ENCODE measurements at places on chromosomes 16 and 17.

DNA sequence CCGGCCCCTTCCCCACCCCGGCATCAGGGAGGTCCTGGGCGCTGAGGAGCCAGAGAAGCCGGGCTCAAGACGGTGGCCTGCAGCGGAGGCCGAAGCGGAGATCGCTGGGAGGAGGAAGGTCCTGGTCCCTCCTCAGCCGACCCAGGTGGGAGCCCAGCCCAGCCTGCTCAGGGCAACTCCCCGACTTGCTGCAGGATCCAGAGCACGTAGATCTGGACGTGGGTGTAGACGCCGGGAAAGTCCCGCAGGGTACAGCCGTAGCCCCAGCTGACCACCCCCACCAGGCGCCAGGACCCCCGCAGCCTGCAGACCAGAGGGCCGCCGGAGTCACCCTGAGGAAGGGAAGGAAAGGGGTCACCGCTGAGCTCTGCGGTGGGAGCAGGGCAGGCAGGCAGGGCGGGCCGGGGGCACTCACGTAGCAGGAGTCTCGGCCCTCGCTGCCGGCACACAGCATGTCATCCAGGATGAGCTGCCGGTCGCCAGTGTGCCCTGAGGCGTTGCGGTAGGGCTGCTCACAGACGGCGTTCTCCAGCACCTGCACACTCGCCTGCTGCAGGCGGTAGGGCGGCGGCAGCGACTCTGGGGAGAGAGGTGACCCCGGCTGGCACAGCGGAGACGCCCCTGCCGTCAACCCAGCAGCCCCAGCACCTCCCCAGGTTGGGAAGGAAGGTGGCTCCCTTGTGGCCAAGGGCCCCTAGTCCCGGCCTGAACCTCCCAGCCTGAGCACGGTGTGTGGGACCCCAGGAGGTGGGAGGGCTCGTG lies 5.4 kb downstream of the TPSD1 start:
- DNase-seq = no peak

GRCh38 chr16:23700509-23700908 lies 12.5 kb downstream of the ERN2 start:
- DNase-seq = no peak

GRCh38 chr17:65005858-65006257 lies 50.7 kb downstream of the GNA13 start:
- no peak for DNase-seq

DNA sequence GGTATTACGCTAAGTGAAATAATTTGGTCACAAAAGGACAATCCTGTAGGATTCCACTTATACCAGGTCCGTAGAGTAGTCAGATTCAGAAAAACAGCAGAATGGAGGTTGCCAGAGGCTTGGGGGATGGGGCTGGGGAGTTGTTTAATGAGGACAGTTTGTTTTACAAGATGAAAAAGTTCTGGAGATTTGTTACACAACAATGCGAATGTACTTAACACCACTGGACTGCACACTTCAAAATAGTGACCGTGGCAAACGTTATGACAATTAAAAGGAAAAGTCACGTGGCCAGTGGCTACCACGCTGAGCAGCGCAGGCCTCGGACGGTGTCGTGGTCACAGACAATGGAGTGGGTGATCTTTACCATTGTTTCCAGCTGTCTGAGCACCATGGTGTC lies 338.1 kb downstream of the SEC14L1 start:
- no peak for DNase-seq

DNA sequence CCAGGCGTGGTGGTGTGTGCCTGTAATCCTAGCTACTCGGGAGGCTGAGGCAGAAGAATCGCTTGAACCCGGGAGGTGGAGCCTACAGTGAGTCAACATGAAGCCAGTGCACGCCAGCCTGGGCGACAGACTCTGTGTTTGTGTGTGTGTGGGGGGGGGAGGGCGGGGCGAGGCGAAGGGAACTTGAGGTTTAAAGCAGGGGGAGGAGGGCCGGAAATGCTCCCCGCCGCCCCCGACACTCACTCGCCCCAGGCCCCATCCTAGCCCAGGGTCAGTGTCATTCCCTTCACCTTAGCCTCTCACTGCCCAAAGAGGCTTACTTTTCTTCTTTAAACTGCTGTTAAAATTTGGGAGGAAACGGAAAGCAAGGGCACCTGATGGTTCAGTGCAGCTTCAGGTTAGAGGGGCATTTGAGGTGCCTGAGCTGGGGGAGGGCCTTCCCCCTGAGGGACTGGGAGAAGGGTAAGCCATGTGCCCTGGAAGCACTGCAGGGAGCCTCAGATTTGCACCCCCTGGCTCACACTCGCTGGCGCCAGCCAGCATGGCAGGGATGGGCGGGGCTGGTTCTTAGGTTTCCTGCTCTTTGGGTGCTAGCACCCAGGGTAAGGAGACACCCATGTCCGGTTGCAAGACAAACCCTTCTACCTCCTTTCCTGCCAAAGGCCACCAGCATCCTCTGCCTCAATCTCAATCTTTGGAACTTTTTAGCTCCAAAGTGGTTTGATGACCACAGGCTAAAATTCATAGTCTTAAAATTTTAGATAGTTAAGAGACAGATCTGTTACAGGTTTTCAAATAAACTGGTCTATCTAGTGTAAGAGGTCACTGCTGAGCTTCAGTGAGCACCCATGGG lies 2.2 kb upstream of the LIMD2 start:
- DNase-seq = peak; percentile 51

- DNase-seq = no peak
These were observed 34.9 kb upstream of the RGS9 start for GRCh38 chr17:65102235-65102634.
